ENCODE measurements at places on chromosomes 12 and 14.

DNA sequence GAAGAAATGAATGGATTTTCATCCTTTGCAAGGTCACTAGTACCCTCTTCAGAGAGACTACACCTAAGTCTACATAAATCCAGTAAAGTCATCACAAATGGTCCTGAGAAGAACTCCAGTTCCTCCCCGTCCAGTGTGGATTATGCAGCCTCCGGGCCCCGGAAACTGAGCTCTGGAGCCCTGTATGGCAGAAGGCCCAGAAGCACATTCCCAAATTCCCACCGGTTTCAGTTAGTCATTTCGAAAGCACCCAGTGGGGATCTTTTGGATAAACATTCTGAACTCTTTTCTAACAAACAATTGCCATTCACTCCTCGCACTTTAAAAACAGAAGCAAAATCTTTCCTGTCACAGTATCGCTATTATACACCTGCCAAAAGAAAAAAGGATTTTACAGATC lies 40.8 kb downstream of the SPATA7 start:
- DNase-seq = no peak

DNA sequence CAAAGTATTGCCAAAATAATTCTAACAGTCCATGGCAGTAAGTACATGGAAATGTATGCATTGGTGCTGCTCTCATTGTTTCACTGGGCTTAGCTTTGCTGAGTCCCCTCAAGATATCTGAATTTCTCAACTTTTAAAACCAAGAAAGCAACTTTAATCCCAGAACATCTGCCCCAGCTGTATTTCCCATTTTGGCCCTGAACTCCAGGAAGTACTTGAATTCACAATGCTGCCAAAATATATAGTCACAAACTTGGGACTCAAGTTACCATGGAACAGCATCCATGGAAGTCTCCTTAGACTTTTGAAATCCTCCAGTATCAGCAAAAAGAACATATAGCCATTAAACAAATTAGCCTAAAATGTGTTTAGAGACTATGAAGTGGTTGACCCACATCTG lies 78.5 kb upstream of the FLRT2 start:
- no peak for DNase-seq

- DNase-seq = no peak
Measured at GRCh38 chr14:51401272-51401671, 161.2 kb downstream of the TMX1 start.

DNA sequence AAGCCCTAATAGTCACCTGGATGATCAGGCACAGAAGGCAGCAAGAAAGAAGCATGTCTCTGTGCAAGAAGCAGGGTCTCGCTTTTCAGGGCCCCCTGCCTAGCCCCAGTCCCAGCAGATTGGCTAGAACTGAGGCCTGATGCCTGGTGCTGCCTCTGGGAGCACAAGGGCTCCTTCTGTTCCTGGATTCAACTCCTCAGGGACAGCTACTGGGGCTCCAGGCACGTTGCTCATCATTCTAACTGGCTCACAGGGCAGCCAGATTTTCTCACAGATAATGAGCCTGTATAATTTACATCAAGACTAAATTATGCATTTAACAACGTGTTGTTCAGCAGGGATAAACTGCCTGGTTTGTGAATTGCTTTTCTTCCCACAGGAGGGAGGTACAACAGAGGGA lies 106.5 kb upstream of the PLXNC1 start:
- no peak for DNase-seq

- DNase-seq = no peak
Measured at GRCh38 chr14:42855085-42855484, 1248.4 kb downstream of the LRFN5 start.

DNA sequence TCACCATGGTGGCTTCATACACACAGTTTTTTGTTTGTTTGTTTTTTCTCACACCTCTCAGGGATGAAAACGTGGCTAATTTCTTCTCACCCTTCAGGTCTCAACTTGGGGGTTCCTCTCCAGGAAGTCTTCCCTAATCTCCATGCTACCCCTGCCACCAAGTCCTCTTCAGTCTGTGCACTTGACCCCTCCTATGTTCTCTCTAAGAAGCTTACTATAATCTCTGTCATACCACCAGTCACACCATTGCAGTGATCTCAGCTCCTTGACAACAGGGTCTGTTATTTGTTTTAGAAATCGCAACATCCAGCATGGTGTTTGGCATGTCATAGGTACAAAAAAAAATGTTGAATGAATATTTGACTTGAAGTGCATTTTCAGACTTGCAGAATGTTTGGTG lies 83.4 kb downstream of the PRORP start:
- no peak for DNase-seq

- no peak for DNase-seq
Measured at GRCh38 chr12:89476904-89477595, 47.5 kb downstream of the GALNT4 start.

GRCh38 chr12:52720365-52720886 lies 17.1 kb upstream of the KRT77 start:
- DNase-seq = no peak

DNA sequence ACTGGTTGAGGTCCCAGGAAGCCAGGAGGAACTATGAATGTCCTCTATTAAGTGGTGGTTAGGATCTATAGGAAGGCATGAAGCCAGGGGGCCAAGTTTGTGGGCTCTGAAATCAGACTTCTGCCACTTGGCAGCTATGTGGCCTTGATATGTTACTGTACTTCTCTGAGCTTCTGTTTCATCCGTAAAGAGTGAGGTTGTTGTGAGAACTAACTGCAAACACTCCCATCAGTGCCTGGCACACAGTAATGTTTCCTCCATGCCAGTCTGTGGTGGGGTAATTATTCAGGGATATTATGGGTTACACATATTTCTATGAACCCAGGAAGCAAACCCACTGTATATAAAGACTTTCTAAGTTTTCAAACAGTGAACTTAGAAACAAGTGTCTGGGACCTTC lies 57.4 kb downstream of the PLXNC1 start:
- DNase-seq = no peak

GRCh38 chr14:79708426-79709388 lies 502.6 kb downstream of the DIO2 start:
- DNase-seq = peak; percentile 81

DNA sequence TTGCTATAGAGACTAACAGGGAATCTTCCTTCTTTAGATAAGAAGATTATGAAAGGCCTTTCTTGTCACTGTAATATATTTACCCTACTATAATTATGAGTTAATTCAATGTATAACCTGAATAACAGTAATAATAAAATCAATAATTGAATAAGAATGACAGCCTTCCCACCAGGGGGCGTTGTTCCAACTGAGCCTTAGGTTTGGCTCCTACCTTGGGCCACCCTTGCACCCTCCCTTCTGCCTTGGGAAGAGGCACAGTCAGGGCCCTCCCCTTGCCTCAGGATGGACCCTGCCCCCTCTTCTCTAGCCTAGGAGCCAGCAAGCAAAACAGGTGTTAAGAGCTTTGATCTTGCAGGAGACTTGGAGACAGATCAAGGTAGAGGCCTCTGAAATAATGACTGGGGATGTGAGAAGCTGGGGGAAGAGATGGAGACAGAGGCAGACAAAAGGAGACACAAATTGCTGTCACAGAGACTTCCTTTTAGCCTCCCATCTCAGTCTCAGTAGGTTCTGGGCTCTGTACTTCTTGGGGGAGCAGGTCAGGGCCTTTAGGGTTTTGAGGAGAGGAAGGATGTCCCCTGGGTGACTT lies 40.1 kb upstream of the CISTR start:
- DNase-seq = no peak

GRCh38 chr14:71701990-71702389 lies 230.2 kb upstream of the RGS6 start:
- DNase-seq = no peak

GRCh38 chr14:72678356-72678755 lies 215.5 kb downstream of the DPF3 start:
- DNase-seq = no peak

- DNase-seq = no peak
Measured at GRCh38 chr12:14273913-14274311, 91.6 kb upstream of the ATF7IP start.

- no peak for DNase-seq
Measured at GRCh38 chr14:97053941-97054340, 256.8 kb downstream of the VRK1 start.

DNA sequence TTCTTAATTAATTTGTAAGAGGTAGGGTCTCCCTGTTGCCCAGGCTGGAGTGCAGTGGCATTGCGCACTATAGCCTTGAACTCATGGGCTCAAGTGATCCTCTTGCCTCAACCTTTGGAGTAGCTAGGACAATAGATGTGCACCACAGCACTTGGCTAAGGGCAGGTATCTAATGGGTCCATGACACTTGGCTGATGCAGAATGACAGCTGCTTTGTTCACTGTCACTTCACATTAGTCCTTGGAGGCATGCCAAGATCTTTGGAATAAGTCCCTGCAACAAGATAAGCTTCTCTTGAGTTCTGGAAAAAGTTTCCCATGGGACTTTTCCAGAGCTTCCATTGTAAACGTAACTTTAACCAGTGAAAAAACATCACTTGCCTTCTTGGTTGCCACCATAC lies 23.4 kb downstream of the COQ6 start:
- DNase-seq = no peak

- peak; percentile 58 for DNase-seq
Measured at GRCh38 chr12:69779928-69780327, 41.3 kb downstream of the RAB3IP start.

DNA sequence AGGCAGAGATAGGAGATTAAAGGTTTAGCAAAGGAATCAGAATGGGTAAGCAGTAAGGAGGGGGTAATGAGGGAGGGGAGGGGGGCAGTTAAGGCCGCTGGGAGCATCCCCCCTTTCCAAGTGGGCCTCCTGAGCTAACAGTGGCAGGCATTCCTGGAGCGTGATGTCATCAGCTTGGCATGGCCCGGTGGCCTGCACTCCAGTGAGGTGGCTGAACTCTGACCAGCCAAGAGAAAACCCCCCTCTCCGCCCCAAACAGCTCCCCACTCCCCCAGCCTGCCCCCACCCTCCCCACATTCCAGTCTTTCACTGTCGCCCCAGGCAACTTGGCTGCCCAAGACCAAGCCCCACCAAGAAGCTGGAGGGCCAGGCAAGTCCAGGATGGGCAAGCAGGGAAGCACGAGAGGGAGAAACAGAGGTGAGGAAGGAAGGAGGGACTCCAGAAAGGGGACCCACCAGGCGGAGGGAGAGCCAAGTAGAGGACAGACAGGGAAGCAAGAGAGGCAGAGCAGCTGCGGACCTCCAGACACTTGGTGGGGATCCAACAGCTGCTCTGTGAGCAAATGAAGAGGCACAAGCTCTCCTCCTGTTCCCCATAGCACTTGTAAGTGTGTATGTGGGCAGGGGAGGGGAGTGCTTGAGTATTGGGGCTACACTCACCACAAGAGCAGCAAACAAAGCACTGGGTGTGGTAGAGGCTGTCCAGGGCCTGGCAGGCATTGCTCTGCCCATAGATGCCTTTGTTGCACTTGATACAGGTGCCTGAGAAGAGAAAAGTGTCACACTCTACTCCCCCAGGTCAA lies 4.5 kb downstream of the AJUBA start:
- peak; percentile 98 for DNase-seq

DNA sequence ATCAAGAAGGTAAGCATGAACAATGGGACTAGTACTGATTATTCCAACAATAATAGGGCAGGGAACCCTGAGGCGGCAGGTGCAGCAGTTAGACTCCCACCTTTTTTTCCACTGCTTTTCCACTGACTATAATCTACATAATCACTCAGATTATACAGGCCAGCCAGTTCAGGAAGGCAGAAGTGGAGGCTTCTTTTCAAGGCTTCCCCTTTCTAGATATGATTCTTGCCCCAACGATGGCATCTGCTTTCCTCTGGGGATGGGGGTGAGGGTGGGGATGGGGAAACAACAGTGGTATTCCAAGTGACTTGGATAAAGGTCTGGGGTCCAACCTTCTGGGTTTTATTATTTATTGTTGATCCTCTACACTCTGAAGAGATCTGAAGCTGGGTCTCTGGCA lies 331 bp downstream of the NCKAP1L start:
- no peak for DNase-seq

DNA sequence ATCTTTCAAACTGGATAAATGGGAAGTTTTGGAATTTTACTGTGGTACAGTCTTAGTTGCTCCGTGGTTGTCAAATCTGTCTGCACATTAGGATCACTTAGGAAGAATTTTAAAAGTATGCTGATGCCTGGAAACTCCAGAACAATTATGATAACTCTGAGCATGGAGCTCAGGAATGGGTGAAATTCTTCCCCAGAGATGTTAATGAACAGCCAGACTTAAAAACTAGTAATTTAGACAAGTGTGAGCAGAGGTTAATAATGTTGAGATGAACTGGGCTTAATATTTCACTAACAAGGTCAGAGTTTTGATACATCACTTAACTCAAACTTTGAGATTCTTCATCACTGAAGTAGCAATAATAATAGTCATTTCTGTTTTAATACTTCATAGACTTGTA lies 94.5 kb downstream of the NTS start:
- DNase-seq = no peak

DNA sequence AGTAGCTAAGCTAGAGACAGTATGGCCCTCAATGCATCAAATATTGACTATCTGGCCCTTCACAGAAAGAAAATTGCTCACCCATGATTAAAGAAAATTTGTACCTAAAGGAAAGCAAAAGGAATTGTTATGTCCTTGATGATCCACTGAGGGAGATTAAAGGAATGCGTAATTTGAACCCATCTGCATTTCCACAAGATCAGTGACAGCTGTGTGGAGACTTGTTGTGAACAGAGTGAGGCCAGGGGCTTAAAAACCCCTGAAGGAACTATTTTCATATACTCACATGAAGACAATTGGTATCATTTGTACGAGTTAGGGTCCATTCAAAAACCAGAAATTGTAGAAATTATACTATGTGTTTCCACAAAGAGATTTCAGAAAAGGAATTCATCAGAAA lies 1908.1 kb upstream of the SEL1L start:
- no peak for DNase-seq

DNA sequence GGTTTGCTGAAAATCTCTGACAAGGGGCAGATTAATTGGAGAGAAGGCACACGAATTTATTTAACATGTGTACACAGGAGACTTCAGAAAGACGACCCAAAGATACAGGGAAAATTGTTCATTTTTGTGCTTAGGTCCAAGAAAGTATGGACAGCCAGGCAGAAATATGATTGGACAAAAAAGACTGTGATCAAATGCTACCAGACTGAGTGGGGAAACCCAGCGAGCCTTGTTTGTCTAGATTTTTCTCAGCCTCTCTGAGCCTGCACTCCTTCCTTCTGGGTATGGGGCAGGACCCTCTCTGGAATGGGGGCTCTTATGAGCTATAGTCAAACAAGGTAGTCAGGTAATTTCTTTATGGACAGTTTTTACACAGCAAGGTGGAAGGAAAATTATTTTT lies 10.4 kb upstream of the CIPC start:
- no peak for DNase-seq

- DNase-seq = peak; percentile 45
Measured at GRCh38 chr12:26058308-26058707, 66.5 kb downstream of the BHLHE41 start.

GRCh38 chr12:27179400-27180214 lies 64.5 kb upstream of the STK38L start:
- DNase-seq = peak; percentile 82

- DNase-seq = no peak
Measured at GRCh38 chr14:85527445-85528035, 2.4 kb upstream of the FLRT2 start.

- no peak for DNase-seq
Measured at GRCh38 chr12:91387461-91388134, 205.0 kb upstream of the DCN start.

Measured in NCI-H226 (cell line).